T1000 (cell line): ENCODE measurements at places on chromosomes 4 and X.

- DNase-seq = no peak
Observed at GRCh38 chr4:152385551-152385950, 150.3 kb downstream of the FBXW7 start.

GRCh38 chr4:7677799-7678301 lies 243.1 kb upstream of the PSAPL1 start:
- no peak for DNase-seq

DNA sequence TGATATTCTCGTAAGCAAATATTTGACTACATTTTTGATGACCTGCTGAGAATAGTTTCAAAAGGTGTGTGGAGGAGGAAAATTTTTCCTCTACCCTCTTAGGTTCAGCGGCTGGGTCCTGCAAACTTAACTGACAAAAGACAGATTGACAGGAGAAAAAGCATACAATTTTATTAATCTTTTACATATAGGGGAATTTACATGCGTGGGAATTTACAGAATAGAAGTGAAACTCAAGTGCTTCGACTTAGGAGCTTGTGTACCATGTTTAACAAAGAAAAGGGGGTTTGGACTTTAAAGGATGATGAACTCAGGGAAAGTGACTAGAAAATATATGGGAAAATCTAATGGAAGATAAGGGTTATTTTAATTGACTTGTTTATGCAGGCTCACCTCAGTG lies 2.5 kb downstream of the HERC6 start:
- DNase-seq = no peak

GRCh38 chrX:12488771-12489170 lies 302.4 kb upstream of the PRPS2 start:
- DNase-seq = no peak

GRCh38 chr4:27057662-27058061 lies 197.0 kb downstream of the STIM2 start:
- DNase-seq = no peak

DNA sequence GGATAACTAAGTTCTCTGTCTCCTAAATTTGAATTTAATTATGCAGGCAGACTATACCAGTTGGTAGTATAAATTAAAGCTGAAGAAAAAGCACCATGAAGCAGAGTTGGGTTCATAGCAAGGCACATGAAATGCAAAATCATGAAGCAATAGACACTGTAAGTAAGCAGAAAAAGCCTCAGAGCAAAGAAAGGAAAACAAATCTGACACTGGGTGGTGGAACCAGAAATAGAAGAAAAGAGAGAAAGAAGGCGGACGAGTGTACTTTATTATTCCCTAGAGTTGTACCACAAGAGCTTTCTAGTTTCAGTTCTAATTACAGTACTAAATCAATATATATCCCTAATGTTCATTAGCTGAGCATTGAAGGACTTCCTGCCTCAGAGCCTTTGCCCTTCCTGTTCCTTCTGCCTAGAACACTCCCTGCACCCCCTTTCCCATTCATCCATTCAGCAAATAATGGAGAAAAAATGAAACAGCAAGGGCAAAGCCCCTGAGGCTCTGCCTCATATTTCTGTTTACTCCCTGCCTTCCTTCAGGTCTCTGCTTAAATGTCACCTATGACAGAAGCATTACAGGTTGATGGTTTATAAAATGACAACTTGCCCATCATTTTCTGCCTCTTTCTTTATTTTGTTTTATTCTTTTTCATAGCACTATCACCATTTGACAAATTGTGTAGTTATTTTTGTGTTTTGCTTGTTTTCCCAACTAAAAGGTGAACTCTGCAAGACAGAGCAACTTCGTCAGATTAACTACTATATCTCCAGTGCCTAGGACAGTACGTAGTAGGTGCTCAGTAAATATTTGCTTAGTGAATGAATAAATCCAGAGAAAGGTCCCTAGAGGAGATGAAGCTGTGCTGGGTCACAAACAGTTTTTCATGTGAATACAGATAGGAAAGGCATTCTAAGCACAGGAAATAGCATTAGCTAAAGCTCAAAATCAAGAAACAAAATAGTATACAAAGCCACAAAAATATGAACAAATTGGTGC lies 154.0 kb upstream of the RASGEF1B start:
- no peak for DNase-seq

DNA sequence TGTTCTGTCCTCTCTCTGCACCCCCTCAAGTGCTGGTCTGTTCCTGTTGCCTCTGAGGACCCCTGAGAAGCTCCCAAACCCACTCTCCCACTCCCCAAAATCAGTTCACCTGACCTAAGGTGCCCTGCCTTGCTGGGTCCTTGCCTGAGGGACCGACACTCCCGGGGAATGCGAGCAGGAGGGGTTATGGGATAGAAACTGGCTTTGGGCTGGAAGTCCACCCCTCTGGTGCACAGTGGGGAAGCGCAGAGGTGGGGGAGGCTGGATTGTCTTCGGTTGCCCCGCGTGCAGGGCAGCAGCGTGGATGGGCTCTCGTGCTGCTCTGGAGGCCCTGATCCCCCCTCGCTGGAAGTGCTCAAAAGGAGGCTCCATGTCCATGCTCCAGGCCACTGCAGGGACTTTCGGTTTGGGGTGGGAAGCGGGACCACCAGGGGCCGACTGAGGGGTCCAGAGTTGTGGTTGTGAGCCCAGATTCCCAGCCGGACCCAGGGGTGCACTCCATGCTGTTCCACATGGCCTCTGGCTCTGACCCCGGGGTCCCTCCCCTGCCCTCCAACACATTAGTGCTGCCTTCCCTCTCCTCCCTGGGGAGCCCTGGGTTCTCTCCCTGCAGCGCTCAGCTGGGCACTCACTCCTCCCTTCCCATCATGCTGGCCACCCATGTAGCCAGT lies 7.6 kb downstream of the SORCS2 start:
- no peak for DNase-seq

DNA sequence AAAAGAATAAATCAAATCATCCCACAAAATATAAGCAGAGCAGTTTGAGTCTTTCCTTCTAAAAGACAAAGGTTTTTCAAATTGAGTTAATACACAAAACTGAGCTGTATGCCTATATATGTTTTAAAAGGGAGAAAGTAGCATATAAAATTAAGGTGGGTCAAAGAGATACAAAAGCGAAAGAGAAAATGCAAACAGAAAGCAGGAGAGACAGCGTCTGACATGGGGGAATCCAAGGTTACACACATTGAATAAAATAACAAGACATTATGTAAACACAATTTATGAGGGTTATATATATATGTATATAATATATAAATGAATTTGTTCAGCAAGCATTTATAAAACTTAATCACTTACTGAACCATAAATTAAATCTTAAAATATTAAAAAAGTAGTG lies 276.1 kb upstream of the LCORL start:
- no peak for DNase-seq

DNA sequence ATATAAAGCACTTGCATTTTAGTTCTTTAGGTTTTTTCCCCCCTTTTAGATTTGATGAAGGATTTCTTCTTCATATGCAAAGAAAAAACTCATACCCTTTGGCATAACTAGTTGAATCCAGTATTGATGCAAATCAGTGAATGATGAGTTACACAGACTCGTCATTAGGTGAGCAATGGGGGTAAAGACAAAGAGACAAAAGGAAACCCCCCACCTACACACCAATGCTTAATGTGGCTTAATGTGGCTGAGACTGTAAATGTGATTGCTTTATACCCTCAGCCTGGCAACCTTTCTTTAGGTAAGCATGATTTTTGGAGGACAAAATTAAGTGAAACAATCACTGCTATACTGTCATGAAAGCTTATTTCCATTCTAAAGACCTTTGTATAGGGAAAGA lies 39.5 kb downstream of the CD40LG start:
- DNase-seq = no peak

- no peak for DNase-seq
Observed at GRCh38 chr4:172721659-172722058, 447.0 kb upstream of the GALNT7 start.

- DNase-seq = no peak
Observed at GRCh38 chr4:185657183-185657582, 121.9 kb upstream of the PDLIM3 start.

DNA sequence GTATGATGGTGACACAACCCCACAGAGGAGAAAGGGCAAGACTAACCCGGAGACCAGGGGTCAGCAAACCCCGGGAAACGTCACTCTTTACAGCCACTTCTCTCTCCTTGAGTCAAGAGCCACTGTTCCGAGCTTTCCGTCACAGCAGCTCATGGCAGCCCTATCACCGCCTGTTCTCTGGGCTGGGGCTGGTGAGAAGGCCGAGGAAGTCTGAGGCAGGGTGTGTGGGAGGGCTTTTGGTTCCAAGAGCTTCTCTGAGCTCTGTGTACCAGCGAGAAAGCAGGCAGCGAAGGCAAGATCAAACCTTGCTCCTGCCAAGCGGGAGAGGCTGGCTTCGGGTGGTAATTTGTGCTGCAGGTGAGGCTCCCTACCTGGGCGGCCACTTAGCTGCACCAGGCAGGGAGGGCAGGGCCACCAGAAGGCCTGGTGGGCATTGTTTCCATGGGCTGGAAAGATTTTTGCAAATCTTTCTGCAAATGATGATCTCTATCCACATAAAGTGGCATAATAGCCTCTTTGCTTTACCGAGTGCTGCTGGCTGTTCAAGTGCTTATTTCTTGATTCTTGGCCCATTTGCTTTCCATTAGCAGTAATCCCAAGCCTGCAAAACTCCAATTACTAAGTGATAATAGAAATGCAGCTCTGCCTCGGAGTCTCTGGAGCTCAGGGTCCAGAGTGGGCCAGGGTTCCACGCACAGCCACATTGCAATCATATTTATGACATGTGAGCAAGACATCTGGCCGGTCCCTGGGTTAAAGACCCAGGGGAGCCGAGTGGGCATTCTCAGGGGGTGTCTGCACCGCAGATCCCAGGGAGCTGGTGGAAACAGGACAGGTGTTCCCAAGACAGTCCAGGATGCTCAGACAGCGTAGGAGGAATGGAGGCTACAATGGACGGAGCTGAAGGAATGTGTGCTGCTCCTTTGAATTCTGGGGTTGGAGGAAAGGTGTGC lies 41.5 kb downstream of the DCTD start:
- DNase-seq = no peak

- no peak for DNase-seq
Observed at GRCh38 chr4:124641715-124642381, 70.7 kb downstream of the ANKRD50 start.

GRCh38 chrX:136954930-136955329 lies 74.4 kb upstream of the RBMX start:
- no peak for DNase-seq

- DNase-seq = no peak
Observed at GRCh38 chr4:112213091-112213490, 18.5 kb upstream of the AP1AR start.

DNA sequence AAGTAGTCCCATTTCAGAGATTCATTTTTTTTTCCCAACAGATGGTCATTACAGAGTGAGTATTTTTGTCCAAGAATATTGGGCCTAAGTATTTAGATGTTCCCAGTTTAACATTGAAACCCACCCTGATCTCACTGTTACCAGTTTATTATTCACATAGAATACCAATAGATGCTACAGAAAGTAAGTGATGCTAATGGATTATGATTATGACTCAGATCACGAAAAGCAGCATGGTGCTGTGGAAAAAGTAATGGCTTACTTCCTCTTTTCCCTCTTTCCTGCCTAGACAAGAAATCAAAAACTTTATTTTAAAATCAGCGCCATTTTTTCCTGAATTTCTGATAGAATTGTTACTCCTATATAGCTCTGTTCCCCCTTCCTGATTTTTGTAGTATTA lies 51.9 kb downstream of the GSPT2 start:
- DNase-seq = no peak

- DNase-seq = no peak
Observed at GRCh38 chr4:102665527-102665926, 95.2 kb downstream of the MANBA start.

- DNase-seq = no peak
Observed at GRCh38 chr4:152100379-152101201, 339.8 kb upstream of the GATB start.

DNA sequence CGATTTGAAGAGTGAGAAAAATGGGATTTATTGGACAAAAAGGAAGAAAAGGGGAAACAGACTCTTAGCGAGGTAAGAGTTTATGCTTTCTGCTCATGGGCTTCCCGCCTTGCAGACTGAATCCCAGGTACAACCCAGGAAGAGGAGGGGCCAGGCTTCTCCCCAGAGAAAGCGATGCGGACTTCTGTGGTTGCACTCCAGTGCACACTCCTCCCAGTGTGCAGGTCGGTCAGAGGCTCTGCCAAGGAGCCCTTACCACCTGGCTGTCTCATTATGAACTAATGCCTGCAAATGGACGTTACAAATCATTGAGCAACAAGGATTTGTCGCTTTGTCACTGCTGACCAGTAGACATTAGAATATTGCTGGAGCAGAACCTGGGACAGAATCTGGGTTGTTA lies 39.9 kb upstream of the GLRA2 start:
- no peak for DNase-seq
